GOT3 (cell line): ENCODE measurements at places on chromosomes 12 and 14.

GRCh38 chr14:33527023-33527634 lies 423.7 kb downstream of the EGLN3 start:
- no peak for DNase-seq

GRCh38 chr12:21764065-21764464 lies 10.4 kb downstream of the KCNJ8 start:
- no peak for DNase-seq

- no peak for DNase-seq
Observed at GRCh38 chr14:44962334-44963043, 499 bp downstream of the TOGARAM1 start.

DNA sequence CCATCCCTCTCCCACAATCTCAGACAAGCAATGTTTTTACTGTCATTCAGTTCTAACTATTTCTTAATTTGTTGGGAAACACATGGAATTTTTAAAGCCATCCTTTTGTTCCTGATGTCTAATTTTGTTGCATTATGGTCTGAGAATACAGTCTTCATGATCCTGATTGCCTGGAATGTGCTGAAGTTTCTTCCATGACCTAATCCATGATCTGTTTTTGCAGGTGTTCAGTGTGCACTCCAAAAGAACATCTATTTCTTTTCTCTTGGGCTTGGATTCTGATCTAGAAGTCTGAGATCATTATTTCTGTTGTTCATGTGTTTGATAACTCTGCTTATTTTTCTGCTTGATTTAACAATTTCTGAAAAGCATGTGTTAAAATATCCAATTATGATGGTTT lies 43.2 kb upstream of the PHC1 start:
- DNase-seq = no peak

DNA sequence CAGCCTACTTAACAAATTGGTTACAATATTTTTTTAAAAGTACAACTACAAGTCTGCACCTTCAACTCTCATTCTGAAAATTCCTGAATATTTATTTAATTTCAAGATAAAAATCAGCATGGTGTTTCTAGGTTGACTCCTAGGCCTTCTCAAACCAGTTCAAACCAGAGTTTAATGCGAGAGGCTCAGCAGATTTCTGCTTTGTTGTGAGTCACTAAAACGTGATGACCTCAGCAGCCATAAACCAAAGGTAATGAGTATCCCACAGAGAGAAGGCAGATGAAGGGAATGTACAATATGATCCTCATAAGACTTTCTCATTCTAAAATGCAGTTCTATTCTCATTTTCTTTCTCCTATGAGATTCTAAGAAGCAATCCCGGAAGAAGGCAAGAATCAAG lies 1.5 kb downstream of the PRDM4 start:
- no peak for DNase-seq

DNA sequence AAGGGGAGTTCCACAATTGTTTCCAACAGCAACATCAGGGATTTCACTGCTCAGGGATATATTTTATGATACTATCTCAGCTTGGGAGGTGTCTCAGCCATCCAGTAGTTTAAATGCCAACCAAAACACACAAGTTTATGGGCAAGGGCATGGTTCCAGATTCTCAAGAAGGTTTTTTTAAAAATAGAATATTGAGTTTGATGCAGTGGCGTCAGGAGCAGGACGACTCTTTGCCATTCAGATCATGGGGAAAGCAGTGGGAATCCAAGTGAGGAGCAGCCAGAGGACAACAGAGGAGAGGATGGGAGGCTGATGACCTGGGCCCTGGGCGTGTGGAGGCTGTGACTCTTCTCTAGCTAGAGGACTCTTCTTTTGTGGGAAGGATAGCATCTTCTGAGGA lies 25.7 kb downstream of the TSHR start:
- DNase-seq = no peak

DNA sequence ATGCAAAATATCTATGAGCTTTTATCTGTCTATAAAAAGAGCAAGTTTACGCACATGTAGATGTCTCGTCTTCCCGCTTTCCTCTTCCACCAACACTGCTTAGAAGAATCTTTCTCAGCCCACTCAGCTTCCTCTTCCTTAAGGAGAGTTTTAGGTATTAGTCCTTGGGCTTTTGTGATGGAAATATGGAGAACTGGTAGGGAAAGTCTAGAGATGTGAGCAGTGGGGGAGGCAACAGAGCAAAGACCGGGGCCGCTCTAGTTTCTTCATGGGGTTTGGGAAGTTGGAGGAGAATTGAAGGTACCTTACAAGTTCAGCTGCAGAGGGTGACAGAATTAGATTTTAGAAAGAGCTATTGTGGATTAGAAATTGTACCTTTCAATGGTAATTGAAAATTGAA lies 56.3 kb upstream of the CPNE8 start:
- no peak for DNase-seq

DNA sequence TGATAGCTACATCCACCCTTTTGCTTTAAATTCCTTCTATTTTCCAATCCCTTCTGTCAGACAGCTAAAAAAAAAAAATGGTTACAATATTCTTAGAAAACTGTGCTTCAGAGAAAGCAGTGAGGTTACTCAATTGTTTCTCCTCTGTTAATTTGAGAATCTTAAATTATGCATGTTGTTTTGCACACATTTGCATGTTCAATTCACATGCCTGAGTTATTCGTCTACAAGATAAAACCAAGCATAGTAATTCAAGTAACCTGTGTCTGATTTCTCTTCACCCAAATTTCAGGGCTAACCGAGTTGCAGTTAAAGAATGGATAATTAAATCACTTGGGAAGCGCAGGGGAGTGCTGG lies 81.0 kb upstream of the MED13L start:
- DNase-seq = no peak

DNA sequence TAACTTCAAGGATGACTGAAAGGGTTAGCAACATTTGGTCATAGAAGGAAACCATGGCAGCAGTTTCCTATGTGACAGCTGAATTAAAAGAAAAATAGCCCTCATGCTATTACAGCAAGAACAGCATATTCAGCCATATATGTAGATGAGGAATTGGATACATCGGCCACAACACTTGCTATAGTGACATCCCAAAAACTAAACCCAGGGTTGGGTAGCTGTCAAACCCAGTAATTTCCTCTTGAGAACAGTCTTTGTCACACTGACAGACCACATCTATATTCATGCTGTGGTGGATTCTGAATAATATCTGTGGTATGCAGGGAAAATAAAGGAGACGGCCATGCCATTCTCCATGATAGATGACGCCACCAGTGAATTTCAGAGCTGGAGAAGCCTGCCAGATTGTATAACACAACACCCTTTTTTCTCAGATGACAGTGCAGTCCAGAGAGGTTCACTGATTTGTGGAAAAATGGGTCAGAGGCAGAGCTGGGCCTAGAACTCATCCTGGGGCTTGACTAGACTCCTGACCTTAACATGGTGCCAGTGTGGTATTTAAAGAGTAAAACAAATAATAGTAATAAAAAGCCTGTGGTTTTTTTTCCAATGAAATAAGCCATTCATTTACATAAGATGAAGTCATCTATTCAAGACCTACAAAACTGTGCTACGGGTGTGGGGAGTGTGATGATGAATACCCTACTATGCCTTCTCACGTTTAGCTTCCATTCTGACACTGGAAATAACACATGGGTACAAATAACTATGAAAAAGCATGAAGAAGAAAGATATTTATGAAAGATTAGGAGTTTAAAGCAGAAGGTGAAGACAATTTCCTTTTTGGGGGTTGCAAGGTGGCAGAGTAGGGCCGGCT lies 32.3 kb downstream of the EFCAB11 start:
- DNase-seq = no peak

GRCh38 chr12:76020281-76020680 lies 11.3 kb downstream of the PHLDA1 start:
- DNase-seq = peak; percentile 11

DNA sequence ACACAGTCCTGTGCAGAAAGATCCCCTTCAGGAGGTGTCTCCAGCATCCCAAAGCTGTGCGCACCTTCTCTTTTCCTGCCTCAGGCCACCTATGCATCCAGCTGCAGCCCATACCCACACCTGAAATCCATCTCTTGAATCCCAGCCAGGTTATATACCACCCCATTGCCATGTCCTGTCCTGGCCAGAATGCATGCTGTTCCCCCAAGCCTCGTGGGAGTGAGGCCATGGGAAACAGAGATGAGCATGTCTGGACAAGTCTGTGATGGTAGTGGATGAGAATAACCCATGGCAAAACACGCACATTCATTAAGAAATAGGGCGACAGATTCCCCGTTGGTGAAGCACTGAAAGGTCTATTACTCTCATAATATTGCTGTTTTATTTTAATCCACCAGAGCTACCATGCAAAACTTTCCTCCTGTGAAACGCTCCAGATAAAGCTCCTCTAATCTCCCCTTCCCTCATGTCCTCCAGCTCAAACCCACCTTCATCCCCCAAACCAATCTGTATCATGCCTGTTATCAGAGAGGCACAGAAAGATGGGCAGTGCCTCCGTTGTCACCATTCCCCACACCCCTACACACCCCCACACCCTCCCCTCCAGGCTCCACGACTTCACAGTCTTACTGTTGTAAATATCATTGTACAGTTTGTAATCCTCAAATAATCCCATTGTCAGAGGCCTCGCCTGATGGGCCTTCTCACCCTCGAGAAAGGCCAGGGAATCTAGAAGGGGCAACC lies 97.5 kb upstream of the FKBP4 start:
- no peak for DNase-seq

GRCh38 chr12:108305520-108305919 lies 33.6 kb downstream of the CMKLR1 start:
- peak; percentile 19 for DNase-seq

- no peak for DNase-seq
Observed at GRCh38 chr12:21809100-21809499, 34.6 kb upstream of the KCNJ8 start.

GRCh38 chr12:3493859-3494176 lies 2.8 kb downstream of the PRMT8 start:
- no peak for DNase-seq

- DNase-seq = no peak
Observed at GRCh38 chr12:11666131-11667050, 16.9 kb downstream of the ETV6 start.

- no peak for DNase-seq
Observed at GRCh38 chr14:75673345-75674035, 12.4 kb downstream of the TTLL5 start.

DNA sequence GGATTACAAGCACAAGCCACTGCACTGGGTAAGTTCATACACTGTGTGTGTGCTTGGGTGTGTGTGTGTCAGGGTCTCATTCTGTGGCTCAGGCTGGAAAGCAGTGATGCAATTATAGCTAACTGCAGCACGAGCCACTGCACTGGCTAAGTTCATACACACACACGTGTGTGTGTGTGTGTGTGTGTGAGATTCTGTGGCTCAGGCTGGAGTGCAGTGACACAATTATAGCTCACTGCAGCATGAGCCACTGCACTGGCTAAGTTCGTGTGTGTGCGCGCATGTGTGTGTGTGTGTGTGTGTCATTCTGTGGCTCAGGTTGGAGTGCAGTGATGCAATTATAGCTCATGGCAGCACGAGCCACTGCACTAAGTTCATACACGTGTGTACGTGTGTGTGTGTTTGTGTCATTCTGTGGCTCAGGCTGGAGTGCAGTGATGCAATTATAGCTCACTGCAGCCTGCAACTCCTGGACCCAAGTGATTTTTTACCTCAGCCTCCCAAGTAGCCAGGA lies 85.4 kb downstream of the HECTD1 start:
- DNase-seq = no peak

GRCh38 chr12:101951002-101951670 lies 73.8 kb downstream of the DRAM1 start:
- no peak for DNase-seq

DNA sequence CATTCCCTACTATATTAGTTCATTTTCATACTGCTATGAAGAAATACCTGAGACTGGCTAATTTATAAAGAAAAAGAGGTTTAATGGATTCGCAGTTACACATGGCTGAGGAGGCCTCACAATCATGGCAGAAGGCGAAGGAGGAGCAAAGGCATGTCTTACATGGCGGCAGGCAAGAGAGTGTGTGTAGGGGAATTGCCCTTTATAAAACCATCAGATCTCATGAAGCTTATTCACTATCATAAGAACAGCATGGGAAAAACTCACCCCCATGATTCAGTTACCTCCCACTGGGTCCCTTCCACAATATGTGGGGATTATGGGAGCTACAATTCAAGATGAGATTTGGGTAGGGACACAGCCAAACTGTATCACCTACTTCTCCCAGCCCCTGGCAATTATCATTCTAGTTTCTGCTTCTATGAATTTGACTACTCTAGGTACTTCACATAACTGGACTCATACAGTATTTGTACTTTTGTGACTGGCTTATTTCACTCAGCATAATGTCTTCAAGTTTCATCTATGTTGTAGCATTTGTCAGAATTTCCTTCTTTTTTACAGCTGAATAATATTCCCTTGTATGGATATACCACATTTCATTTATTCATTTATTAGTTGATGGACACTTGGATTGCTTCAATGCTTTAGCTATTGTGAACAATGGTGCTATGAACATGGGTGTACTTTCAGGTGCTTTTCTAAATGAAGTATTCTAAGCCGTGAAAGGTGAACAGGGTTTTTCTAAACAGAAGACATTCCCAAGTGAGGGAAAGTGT lies 219.5 kb upstream of the NUDT4 start:
- DNase-seq = no peak

DNA sequence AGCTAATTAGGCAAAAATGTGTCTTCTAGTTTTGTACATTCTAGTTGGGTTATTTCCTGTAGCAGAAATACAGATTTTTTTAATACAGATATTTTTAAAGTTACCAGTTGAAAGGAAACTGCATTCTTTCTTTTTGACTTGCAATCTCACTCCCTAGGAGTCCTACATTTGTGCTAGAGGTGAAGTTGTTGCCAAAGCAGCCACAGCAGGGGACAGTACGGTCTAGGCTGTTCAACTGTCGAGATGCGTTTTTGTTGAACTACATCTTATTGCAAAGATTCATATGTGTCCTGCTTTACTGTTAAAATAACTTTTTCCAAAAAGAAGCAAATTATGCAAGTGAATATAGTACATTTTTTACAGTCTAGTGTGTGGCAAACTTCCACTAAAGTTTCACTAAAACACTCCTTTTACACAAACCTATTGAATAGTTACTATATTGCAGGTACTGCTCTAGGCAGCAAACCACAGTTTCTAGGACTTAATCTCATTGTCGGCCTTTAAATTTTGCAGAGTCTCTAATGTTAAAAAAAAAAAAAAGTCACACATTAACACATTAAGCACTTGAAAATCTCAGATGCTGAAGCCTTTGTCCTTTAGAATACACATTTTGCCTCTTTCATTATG lies 30.2 kb upstream of the SRGAP1 start:
- DNase-seq = no peak

- DNase-seq = no peak
Observed at GRCh38 chr14:23183479-23183878, at the start of gene SLC7A8. Gene SLC7A8 (minus strand): TSS chr14:23183660. CDS start chr14:23182914, 746 bp downstream.

- peak; percentile 72 for DNase-seq
Observed at GRCh38 chr12:57088354-57089270, at the start of gene NAB2. Gene NAB2 (plus strand): TSS chr12:57089114. CDS start chr12:57089272, 158 bp downstream.

DNA sequence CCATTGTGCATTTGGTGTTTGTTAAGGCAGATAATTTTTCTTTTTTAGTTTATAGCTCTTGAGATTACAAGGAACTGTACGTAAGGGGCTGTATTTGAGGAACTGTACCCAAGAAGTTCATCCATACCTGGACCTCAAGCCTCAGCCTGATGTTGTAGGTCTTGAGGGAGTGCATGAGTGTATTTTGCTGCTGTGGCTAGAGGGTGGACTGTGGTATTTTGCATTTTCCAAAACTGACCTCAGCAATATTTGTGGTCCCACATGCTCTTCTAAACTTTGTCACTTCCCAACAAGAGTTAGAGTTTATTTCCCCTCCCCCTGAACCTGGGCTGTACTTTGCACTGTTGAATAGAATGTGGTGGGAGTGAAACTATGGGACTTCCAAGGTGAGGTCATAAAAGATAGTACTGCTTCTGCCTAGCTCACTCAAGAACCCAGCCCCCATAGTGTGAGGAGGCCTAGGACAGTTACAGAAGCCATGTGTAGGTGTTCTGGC lies 42.2 kb upstream of the FBXO33 start:
- no peak for DNase-seq

- peak; percentile 6 for DNase-seq
Observed at GRCh38 chr12:26845057-26845666, 12.2 kb upstream of the ITPR2 start.
